Stimulated activated naive CD4-positive, alpha-beta T cell treated with Interleukin-2 at 50 U/mL for 16 hours (primary cell): ENCODE measurements at places on chromosomes 3 and 15.

DNA sequence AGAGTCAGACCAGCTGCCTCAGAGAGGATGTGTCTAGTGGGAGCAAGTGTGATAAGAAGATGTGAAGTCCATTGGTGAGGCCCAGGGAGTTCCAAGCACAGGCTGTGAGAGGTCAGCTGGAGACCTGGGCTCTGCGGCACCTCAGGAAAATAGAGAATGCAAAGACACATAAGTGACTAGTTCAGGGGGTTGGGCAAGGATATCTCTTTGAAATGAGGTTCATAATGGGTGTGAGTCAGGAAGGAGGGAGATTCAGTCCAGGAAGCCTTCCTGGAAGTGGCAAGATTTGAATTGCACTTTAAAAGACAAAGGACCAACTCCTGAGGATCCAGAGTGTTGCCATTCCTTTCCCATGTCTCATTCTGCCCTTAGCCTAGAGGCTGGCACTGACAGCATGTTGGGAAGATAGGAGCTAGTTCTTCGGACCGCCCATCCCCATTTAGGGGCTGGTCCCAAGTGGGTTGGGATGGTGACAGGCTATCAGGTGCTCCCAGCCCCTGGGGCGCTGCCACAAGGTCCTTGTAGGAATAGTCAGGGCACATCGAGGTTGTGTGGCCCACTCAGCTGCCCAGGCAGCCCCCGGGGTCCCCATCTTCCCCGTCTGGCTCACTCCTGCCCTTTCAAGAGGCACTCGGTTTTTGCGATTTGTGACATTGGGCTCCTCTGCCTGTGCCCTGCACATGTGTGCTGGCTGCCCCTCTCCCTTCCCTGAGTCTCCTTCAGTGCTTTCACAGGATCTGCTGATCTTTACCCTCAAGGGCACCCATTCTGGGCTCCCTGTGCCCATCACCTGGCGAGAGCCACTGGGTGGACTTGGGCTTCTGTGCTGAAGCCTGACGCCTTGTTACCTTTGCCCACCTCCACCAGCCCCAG, 23.7 kb downstream of the ESYT3 start:
- DNase-seq = no peak

DNA sequence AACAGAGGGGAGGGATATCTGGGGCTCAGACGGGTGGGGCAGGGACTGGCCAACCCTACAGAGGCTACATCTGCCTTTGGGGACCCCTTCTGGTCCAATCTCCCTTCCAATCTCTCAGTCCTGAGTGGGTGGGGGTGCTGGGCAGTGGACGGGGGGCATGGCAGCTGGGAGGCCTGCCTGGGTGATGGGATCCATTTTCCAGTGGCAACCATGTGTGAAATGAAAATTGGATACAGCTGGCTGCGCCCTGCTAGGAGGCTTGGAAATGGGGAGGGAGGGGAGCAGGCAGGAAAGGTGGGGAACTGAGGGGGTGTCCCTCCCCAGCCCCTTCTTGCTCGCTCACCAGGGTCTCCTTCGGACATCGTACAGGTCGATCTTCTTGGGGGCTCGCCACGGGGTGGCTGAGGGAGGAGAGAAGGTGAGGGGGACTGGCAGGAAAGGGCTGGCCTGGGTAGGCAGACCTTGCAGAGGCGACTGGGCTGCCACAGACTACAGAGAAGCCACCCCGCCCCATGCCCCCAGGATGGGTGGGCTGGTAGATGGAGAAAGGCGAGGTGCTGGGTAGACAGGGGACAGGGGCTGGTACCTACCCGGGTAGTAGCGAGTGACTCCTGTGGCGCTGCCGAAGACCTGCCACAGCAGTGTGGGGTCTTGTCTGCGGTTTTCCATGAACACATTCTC, 21.2 kb upstream of the TMEM115 start:
- no peak for DNase-seq

DNA sequence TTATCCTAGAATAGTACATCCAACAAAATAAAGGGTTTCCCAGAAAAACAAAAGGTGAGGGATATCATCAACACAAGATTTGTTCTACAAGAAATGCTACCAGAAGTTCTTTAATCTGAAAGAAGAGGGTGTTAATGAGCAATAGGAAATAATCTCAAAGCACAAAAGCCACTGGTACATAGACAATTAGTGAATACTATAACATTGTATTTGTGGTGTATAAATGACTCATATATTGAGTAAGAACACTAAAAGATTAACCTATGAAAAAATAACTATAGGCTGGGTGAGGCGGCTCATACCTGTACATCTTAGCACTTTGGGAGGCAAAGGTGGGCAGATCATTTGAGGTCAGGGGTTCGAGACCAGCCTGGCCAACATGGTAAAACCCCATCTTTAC, 210.2 kb upstream of the SLITRK3 start:
- no peak for DNase-seq

DNA sequence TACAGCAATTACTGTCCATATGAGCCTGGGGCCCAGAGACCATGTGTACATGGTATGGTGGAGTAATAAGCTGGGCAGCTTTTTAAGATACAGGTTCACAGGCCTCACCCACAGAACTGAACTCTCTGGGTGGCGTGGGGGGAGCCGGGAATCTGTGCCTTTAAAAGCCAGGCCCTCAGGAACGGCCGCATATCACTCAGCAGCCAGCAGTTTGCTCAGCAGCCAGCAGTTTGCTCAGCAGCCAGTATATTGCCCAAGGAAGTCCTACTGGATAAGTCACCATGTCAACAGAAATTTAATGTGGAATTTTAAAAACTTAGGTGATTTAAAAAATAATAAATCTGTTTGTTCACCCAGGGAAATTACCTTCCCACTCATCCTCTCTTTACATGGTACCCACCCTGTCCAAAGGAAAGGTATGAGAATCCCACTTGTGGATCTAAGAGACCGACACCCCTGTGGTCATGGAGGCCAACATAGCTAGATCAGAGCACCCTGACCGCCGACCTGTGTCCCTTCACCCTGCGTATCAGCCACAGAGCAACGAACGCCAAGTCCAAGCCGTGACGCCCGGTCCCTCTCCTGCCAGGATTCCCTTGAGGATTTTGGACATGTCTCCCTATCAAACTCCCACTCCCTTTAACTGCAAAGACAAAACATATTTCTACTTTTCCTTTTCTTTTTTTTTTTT, 95.7 kb upstream of the CHRM5 start:
- DNase-seq = no peak

GRCh38 chr3:129230311-129231019, 18.9 kb upstream of the COPG1 start:
- DNase-seq = peak; percentile 5

GRCh38 chr3:125194061-125194848, 18.3 kb downstream of the SLC12A8 start:
- DNase-seq = no peak

GRCh38 chr3:16568115-16568514, 37.1 kb downstream of the DAZL start:
- DNase-seq = no peak

- no peak for DNase-seq
Measured at GRCh38 chr3:61668317-61668864, 107.0 kb downstream of the PTPRG start.

- DNase-seq = no peak
Measured at GRCh38 chr3:40452562-40452875, 4.6 kb upstream of the RPL14 start.

- DNase-seq = no peak
Measured at GRCh38 chr15:40826423-40827075, 2.0 kb downstream of the PPP1R14D start.

DNA sequence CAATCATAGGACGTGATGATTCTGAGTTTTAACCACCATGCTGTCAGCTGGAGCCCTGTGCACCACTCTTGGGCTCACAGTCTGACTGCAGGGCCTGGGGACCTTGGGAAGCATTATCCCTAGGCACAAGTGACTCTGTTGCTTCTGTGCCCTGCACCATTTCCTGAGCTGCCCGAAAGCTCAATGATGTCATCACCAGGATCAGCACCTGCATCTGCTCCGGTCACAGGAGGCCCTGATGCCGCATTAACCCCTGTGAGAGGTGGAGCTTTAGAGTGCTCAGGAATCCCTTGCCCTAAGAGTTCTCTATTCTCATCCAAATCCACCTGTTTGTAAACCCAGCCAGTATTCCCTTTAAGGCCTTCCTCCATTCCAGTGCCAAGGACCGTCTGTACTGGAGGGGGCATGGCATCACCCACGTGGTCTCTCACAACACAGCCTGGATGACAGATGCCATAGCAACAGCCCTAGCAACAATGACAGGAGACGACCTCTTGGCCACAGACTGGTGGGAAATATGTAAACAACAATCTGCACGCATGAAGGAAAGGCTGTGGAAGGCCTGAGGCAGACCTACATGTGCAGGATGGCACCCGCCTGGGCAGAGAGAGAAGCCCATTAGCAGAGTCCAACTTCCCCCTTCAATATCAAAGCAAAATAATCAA, 37.9 kb downstream of the NTRK3 start:
- no peak for DNase-seq

DNA sequence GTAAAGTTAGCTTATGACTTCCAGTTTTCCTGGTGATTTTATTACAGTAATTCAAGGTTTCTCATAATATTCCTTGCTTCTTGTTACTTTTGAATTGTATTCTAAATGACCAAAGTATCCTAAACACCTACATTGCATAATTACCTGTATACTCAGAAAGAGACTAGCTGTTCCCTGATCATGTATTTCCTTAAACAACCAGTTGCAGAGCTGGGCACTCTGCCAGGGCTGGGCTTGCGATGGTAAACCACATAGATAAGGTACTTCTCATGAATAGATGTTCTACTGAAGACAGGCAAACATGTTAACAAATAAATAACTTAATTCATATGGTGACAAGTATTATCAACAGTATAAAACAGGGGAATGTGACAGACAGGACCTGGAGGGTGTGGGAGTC, 142.3 kb upstream of the WNT5A start:
- no peak for DNase-seq

DNA sequence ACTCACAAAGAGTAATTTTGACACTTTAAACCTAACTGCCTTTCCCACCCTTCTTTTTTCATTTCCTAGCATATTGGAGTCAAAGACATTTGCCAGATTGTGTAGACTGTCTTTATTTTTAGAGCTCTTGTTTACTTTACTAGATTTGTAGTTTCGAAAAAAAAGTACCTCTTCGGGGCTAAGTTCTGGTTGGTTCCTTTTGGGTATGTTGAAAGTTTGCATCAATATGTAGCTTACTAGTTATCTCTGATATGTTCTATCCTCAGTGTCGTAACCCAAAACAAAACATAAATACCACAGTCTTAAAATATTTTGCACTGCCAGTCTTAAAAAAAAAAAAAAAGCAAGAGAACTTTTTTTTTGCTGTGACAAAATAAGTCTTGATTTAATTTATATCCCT, 52.2 kb downstream of the REC114 start:
- no peak for DNase-seq

- no peak for DNase-seq
Measured at GRCh38 chr3:142218703-142219102, 6.7 kb downstream of the GK5 start.

DNA sequence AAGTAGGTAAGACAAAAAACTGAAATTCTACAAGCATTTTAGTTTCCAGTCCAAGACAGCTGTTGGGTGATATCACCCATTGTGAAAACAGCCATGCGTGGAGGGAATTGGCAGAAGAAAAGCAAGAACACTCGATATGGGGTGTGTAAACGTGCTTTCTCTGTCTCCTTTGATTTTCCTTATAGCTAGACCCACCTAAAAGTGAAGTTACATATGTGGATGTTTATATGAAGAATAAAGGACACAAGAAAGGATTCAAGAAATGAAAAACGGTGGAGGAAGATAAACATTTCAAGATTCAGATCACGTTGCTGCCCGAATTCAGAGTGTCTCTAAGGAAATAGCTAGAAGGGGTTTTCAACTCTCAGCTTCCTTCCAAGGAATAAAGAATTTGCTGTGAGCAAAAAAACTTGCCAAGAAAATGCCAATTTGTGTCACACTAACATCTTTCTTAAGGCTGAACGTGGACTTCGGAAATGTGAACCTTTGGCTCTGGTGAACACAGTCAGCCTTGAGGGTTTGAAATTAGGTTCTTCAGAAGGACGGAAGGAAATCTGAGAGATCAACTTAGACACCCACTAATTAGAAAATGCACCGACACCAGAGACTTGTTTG, 269.0 kb upstream of the ADAMTS9 start:
- no peak for DNase-seq

DNA sequence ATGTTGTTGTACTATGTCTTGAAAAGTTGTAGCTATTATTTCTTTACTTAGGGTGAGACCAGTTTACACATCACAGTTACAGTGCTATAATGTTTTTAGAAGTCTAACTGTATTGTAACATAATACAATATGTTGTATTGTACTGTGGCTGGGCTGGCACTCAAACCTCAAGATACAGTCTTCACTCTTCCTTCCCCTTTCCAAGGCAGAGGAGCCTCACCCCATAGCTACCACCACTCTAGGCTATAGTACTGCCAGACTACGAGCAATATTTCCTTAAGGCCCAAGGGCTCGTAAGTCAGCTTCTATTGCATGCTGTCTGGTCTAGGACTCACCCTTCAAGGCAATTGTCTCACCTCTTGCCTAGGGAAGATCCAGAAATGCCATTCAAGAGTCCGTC, 597.7 kb downstream of the OTOL1 start:
- no peak for DNase-seq

DNA sequence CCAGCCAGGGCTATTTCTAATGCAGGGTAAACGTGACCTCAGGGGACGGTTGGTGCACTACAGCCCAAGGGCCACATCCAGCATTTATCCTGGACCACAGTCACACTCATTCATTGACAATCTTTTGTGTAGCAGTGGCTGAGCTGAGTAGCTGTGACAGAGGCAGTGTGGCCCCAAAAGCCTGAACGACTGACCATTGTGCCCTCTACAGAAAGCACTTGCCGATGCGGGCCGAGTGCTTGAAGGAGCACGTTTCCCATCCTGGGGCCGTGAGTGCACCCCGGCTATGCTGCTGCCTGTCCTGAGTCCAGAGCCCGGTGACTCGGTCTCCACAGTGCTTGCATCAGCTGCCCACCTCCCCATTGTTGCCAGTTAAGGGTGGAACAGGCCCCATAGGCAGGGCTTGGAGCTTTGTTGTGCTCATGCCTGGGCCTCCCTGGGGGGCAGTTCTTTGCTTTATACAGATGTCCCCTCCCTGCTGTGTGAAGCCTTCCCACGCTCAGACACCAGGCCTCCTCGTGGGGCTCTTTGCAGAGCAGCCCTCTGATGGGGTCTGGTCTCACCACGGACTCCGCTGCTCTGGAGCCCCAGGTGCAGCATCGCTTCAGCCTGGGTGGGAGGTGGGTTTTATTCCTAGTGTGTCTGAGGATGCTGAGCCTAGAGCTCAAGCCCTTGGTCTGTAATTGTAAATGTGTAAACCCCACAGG, 13.0 kb upstream of the SNRPA1 start:
- DNase-seq = no peak

DNA sequence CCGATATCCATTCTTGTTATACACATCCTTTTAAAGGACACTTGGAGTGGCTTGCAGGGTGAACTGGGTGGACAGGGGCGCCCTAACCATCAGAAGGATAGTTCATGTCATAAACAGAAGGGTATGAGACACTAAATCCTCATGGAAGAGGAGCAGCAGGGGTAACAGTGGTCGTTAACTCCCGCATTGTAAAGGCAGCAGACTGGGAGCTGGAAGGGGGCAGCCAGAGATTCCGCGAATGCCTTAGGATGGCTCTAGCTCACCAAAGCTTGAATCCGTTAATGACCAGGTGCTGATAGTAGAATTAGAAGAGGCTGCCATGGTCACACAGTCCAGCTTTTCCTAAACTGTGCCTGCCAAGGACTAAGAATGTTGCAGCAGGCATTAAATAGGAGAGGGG, 85.2 kb upstream of the ANKRD34C start:
- DNase-seq = no peak
